NCI-H1092 (cell line): ENCODE measurements at places on chromosomes 1 and 21.

GRCh38 chr1:198444792-198445191 is 95.7 kb downstream of the ATP6V1G3 start:
- DNase-seq, result no peak

- DNase-seq, result no peak
Measured at GRCh38 chr1:68046885-68047658, 3.4 kb downstream of the DIRAS3 start.

GRCh38 chr1:165253818-165254254 is 102.7 kb downstream of the LMX1A start:
- no peak for DNase-seq

GRCh38 chr1:63010913-63011660 is 227.2 kb downstream of the ATG4C start:
- no peak for DNase-seq

DNA sequence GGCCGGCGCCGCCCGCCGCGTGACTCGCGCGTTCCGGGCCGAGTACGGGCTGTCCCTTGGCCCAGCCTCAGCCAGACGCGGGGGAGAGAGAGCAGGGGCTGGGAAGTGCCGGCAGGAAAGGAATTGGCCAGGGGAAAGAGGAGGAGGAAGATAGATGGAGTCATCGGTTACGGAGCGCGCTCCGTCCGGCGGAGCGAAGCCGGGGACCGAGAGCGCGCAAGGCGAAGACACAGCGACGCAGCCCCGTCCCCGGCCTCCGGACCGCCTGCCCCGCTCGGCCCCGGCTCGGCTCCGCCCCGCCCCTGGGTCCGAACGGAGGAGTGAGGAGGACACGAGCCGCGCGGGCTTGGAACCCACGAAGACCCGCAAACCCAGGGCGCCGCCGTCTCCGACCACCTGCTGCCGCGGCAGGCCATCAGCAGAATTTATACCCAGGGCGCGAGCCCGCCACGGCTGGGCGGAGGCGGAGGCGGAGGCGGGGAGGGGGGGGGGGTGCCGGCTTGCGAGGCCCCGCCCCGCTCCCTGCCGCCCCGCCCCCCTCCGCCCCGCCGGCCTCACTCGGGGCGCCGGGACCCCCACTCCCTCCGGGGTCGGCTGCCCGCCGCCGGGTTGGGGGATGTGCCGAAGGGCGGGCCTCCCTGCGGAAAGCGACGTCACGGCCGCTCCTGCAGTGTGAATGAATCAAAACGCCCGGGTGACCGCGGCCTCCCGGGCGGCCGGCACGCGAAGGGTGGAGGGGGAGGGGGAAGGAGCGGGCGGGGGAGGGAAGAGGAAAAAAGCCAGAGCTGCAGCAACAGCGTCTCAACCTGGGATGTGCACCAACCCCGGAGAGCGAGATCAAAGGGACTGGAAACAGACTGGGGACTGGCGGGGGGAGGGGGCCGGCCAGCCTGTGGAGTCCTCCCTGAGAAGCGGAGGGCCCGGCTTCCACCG is at the start of gene LHX4:
Gene LHX4 (plus strand): TSS at position 782 of the 933 bp plus-strand sequence. CDS start 266 bp downstream, outside the sequence.
- no peak for DNase-seq

DNA sequence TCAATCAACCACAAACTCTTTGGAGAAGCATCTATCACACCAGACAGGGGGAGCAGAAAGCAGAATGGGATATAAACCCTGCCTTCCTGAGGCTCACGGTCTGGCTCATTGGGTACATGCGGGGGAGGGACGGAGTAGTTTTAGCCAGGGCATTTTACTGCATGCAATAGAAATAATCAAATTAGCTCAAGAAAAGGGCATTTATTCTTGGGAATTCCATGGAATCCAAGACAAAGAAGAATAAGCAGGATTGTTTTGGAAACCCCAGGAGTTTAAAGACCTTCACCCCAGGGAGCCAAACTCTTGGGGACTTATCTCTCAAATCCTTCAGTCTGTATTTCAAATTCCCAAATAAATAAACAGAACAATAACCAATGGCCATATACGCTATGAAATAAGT is 5.2 kb upstream of the KAZN start:
- no peak for DNase-seq

DNA sequence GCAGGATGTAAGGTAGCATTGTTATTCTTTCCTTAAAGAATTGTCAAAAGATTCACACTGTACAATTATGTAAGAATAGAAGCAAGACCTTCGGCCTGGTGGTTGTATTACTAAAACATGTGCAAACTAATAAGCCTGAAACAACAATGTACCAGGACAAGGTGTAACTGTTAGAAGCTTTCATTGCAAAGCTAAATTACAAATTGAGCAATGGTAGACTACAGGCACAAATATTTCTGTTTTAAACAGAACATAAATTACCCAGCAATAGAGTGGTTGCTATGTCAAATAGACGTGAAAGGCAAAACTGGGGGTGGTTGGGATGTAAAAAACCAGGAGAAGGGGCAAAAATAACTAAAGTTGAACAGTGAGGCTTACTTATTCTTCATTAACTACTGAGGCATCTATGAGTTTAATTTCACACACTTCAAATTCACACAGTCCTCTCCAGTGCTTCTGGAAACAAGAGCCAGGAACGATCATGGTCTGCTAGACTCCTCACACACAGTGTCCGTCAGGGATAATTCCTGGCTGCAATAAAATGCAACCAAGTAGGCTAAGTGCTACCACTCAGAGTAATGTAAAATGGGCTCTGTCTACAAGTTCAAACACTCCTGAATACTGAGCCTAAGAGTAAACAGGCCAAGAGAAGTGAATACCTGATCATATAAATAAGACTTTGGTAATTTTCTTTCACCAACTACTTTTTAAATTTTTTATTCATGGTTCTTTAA is 39.3 kb upstream of the C1orf198 start:
- no peak for DNase-seq

GRCh38 chr1:156070548-156070947 is 9.6 kb downstream of the RAB25 start:
- DNase-seq, result peak; percentile 93

- no peak for DNase-seq
Measured at GRCh38 chr1:61743431-61743705, 1.1 kb downstream of the PATJ start.

GRCh38 chr1:70277875-70278274 is 56.7 kb downstream of the SRSF11 start:
- no peak for DNase-seq

- DNase-seq, result no peak
Measured at GRCh38 chr21:38925923-38926322, 120.2 kb downstream of the ETS2 start.

- no peak for DNase-seq
Measured at GRCh38 chr1:192133350-192133926, 24.8 kb upstream of the RGS18 start.

DNA sequence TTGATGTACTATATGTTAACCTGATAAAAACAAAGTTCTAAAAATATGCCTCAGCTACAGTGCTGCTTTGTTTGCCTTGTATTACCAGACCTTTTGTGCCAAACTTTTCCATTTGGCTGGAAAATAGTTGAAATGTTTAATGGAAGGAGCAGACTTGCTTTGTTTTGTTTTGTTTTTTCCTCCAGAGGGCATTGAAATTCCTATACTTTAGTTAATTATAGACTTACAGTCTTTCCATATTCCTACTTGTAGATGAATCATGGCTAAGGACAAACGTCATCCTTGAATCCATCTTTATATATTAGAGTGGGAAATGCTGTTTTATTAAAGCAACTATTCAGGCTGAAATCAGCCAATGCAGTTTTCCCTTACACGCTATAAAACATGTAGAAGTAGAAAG is 6.7 kb downstream of the CAP1 start:
- DNase-seq, result no peak

GRCh38 chr21:26962621-26963181 is 4.2 kb downstream of the ADAMTS5 start:
- DNase-seq, result no peak

DNA sequence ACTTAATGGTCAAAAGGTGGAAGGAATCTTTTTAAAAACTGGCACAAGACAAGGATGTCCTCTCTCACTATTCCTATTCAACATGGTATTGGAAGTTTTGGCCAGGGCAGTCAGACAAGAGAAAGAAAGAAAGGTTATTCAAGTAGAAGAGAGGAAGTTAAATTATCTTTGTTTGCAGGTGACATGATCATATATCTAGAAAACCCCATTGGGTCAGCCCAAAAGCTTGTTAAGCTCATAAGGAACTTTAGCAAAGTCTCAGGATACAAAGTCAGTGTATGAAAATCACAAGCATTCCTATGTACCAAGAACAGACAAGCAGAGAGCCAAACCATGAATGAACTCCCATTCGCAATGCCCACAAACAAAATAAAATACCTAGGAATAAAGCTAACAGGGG is 5.4 kb upstream of the PGBD2 start:
- DNase-seq, result no peak

- no peak for DNase-seq
Measured at GRCh38 chr1:37181425-37181824, 147.1 kb upstream of the GRIK3 start.

GRCh38 chr1:236089046-236089773 is 24.3 kb upstream of the NID1 start:
- no peak for DNase-seq

DNA sequence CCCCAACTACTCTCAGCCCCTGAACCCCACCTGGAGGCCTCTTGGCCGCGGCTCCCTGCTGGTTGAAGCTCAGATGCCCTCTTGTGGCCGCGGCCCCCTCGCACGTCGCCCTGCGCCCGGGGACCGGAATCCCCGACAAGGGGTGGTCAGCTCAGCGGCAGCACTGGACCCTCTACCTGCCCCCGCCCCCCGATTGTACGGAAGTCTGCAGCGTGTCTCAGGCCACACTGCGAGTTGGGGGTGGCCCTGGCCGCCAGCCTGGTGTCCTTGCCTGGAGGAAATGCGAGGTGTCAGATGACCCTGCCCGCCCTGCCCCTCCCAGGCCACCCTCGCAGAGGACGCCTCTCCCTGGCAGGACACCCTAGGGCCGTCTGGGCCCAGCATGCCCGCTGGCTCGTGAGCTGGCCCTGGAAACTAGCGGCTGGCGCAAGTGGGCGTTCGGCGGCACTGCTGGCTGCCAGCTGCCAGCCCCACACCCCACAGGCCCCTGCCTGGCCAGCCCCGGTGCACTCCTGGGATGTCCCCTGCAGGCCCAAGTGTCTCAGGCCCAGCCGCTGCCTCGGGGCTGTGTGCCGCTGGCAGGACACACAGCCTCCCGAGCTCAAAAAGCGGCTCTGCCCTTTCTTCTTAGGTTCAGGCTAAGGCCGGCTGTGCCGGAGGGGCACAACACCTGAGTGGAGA is 60.8 kb downstream of the EDN2 start:
- no peak for DNase-seq

DNA sequence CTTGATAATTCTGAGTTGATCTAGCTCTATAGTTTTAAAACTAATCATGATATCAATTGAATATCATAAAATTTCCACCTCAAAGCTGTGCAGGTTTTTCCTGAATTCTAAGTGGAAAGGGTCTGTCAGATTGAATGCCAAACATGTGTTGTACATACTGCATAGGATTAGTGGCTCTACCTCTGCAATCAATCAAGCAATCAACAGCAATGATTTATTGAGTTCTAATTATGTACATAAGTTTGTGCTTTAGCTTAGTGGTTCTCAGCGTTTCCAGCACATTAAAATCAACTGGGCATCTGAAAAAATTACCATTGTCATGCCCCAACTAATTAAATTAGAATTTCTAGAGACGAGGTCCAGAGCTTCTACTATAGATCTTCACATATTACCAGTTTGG is 251.5 kb downstream of the BACH1 start:
- DNase-seq, result no peak

DNA sequence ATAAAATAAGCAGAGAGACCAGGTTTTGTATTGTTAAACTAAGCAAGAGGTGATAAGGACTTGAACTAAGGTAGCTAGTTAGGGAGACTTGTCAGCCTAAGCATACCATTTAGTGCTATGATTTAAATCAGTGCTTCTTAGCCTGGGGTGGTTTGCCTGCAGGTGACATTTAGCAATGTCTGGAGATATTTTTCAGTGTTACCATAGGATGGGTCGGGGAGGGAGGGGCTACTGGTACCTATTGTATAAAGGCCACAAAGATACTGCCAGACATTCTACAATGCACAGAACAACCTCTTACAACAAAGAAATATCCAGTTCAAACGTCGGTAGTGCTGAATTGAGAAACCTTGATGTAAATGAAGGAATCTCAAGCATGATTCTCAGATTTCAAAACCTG is 3.3 kb downstream of the ATP5PB start:
- DNase-seq, result no peak

DNA sequence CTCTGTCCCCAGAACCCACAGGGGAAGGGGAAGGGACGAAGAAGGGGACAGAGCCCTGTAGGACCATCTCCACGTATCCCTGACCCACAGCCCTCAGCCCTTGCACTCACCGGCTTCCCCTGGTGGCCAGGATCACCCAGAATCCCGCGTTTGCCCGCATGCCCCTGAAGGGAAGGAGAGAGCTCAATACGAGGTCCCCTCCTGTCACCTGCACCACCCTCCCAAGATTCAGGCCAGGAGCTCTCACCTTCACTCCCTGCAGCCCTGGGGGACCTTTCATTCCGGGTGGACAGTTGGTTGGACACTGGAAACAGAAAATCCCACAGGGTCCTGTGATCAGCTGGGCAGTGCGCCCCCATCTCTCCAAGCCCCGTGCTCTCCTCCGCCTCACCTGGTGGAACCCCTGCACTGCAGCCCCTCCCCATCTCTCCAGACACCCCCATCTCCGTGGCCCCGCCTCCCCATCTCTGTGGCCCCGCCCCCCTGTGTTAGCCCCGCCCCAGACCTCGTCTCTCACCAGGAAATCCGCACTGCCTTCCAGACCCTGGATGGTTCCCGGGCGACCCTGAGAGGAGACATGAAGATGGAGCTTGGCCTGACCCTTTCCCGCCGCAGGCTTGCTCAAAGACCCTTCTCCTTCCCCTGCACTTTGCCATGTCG is 6.0 kb downstream of the COL9A2 start:
- DNase-seq, result no peak
